ENCODE measurements at places on chromosomes 3 and 15.

GRCh38 chr3:11774296-11774877 lies 72.3 kb downstream of the TAMM41 start:
- DNase-seq: no peak

- no peak for DNase-seq
Measured at GRCh38 chr3:15159501-15160136, 46.4 kb upstream of the CAPN7 start.

DNA sequence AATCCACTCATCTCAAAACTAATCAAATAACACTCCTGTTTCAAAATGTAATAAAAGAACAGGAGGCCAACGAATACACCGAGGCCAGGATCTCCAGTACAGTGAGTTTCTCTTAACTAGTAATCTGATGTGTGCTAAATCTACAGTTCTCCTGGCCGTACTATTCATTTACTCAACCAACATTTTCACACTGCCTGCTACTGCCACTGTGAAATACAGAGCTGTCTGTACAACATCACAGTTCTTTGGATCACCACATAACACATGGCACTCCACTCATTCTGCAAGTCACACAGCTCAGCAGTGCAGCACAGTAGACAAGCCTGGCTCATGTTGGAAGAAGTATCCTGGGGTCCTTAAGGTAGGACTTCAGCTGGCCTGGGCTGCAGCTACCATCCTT lies 21.9 kb downstream of the RIOX2 start:
- no peak for DNase-seq

DNA sequence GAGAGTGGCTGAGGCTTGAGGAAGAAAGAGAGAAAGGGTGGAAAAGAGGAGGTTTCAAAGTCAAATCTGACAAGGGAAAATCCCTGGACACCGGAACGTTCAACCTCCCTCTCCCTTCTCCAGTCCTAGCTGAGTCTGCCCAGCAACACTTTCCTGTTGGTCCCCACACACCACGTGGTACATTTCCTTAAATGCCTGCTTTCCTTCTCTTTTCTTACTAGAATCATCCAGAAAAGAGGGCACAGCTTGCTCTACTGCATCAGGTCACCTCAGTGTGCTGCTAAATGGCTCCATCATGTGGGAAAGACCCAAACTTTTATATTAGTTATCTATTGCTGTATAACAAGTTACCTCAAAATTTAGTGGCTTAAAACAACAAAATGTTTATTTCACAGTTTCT lies 181.2 kb downstream of the NECTIN3 start:
- no peak for DNase-seq

DNA sequence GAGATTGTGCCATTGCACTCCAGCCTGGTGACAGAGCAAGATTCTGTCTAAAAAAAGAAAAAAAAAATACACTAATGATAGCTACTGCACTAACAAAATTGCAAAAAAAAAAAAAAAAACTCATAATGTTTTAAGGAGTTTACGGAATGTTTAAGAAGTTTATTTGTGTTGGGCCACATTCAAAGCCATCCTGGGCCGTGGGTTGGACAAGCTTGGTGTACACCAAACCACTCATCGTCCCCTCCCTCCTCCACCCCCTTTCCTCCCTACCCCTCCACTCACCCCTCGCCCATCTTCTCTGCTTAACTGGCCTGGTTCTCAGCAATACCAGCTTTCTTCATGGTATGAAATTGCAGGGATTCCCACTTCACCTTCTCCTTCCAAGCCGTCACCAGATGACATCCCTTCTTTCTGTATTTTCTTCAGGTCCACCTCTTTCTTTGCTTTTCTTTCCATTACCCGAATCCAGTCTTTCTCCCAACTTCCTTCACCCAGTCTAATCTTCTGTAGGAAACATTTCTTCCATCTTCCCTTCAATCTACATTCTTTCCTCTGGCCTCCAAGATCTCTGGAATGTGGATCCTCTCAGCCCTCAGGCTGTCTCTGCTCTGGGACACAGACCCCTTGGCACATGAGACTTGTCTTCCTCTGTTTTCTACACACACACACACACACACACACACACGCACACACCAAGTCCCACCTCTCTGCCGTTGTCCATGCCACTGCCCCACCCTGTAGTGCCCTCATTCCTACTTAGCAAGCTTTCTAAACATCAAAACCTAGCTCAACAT lies 3.5 kb upstream of the MESP1 start:
- DNase-seq: no peak
